NCI-H526 treated with DMSO at 0.1 percent for 48 hours (cell line): ENCODE measurements at places on chromosomes 2 and 18.

DNA sequence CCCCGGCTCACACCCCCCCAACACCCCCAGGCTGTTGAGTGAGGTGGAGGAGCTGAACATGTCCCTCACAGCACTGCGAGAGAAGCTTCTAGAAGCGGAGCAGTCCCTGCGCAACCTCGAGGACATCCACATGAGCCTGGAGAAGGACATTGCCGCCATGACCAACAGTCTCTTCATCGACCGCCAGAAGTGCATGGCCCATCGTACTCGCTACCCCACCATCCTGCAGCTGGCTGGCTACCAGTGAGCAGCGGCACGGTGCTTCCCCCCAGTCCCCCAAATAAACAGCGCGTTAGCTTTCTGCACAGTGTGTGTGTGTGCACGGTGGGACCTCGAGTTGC, 5.3 kb downstream of the TEKT4 start:
- no peak for DNase-seq

GRCh38 chr18:55869556-55870501, 281.8 kb upstream of the TCF4 start:
- no peak for DNase-seq

DNA sequence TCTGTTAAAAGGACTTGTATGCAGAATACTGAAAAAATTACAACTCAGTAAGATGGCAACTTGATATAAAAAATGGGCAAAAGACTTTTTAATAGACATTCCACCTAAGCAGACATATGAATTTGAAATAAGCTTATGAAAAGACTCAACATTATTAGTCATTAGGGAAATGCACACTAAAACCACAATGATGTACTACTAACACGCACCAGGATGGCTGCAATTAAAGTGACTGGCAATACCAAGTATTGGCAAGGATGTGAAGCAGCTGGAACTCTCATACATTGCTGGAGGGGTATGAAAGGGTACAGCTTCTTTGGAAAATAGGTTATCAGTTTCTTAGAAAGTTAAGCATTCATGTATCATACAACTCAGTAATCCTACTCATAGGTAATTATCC, 3.2 kb upstream of the ENOSF1 start:
- no peak for DNase-seq

- DNase-seq, result no peak
These were observed 85.4 kb downstream of the MEP1B start for GRCh38 chr18:32275221-32275620.

GRCh38 chr2:207601774-207602173, 23.4 kb downstream of the METTL21A start:
- DNase-seq, result no peak
